DMS53 (cell line): ENCODE measurements at places on chromosomes 5 and 9.

- DNase-seq = no peak
These were observed 31.7 kb upstream of the CEP72 start for GRCh38 chr5:580436-580835.

DNA sequence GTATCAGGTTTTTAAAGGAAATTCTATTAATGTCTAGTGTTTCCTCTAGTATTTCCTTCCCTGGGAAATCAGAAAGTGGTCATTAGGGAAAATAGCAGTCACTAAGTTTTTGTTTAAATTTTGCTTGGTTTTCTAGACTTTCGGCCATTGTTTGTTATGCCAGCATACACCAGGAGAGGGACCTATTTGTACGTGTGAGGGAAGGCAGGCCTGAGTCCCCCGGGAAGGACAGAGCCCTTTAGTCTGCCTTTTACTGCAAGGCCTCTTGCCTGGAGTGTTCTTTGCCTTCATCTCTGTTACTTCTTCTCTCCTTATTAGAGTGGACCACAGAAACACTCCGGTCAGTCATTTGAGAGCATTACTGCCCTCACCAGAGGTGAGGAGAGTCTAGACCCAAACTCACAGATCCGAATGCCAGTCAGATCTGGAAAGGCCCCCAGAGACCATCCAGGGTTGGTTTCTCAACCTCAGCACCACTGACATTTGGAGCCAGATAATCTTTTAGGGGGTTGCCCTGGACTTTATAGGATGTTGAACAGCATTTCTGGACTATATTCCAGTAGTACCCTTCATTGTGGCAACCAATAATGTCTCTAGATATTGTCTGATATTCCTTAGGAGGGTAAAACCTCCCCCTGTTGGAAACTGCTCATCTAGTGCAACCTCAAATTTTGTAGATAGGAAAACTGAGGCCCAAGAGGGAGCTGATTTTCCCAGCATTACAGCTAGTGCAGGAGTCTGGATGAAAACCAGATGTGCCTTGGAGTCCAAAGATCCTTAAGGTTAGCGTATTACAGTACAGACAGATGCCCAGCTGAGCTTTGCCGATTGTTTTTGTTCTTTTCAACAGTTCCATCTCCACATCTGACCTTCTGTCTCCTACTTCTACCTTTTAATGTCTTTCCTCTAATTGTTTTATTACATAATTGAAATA, 93.0 kb upstream of the NIPAL4 start:
- DNase-seq = peak; percentile 20

DNA sequence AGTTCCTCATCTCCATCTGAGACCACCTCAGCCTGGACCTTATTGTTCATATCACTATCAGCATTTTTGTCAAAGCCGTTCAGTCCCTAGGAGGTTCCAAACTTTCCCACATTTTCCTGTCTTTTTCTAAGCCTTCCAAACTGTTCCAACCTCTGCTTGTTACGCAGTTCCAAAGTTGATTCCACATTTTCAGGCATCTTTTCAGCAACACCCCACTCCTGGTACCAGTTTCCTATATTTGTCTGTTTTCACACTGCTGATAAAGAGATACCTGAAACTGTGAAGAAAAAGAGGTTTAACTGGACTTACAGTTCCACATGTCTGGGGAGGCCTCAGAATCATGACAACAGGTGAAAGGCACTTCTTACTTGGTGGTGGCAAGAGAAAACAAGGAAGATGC, 622.1 kb downstream of the MAT2B start:
- no peak for DNase-seq

DNA sequence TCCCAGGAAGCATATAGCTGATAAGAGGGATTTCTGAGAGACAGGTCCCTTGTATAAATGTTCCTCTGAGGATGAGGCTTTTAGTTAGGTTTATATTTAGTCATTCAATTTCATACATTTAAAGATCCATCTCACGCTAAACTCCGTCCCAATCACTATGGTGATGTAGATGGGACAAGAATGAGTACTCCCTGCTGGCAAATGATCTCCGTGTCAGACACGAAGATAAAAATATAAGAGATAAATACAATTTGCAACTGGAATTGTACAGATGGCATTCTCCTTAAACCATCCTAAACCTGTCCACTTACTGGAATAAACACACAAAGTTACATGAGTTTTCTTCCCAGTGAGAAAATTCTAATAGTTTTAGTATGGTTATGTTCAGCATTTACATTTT, 233.0 kb downstream of the PRR16 start:
- no peak for DNase-seq

GRCh38 chr5:6504677-6505415, 56.2 kb downstream of the UBE2QL1 start:
- peak; percentile 19 for DNase-seq

- DNase-seq = peak; percentile 28
These were observed 9.0 kb downstream of the CD274 start for GRCh38 chr9:5459289-5459829.

DNA sequence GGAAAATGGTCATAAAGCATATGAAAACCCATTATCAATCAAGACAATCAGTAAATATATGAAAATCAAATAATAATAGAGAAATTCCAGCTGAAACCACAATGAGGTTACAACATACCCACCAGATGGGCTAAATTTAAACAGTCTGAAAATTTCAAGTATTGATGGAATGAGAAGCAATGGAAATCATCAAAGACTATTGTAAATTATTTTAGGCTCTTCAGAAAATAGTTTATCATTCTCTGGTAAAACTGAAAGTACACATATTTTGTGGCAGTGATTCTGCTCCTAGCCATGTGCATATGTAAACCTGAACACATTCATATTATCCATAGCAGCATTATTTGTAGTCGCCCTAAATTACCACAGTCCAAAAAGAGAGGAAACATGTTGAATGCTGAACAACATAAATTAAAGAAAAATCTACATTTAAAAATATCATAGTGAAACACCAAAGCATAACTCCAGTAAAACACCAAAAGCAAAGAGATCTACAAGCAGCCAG, 215.3 kb downstream of the PRELID2 start:
- no peak for DNase-seq

- DNase-seq = no peak
These were observed 70.3 kb upstream of the ASTN2 start for GRCh38 chr9:117485176-117485575.
